ENCODE measurements at places on chromosomes 11 and 22.

GRCh38 chr11:68525930-68526329 is 65.4 kb downstream of the PPP6R3 start:
- no peak for DNase-seq

GRCh38 chr11:47923667-47924066 is 56.7 kb upstream of the PTPRJ start:
- no peak for DNase-seq

DNA sequence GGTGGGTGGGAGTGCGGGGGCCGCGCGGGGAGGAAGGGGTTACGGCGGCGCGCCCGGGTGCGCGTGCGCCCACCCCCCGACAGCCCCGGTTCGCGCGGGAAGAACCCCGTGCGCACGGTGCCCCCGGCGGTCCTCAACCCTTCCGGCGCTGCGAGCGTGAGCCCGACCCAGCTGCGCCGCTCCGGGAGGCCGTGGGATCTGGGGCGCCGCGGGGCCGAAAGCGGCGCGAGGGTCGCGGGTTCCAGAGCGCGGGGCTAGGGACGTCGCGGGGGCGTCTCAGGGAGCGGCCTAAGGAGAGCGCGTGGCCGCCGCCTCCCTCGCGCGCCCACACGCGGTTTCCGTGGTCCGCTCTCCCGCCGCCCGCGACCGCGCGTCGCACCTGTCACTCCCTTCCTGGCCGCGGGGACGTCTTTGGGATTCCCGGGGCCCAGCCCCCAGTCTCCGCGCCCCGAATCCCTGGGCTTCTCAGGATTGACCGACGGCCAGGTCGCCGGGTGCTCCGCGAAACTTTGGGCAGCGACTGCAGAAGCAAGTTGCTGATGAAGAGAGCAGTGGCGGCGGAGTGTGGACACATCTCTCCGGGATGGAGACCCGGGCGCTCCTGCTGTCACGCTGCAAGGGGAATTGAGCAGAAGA is 582 bp downstream of the SREBF2 start:
- peak; percentile 54 for DNase-seq

DNA sequence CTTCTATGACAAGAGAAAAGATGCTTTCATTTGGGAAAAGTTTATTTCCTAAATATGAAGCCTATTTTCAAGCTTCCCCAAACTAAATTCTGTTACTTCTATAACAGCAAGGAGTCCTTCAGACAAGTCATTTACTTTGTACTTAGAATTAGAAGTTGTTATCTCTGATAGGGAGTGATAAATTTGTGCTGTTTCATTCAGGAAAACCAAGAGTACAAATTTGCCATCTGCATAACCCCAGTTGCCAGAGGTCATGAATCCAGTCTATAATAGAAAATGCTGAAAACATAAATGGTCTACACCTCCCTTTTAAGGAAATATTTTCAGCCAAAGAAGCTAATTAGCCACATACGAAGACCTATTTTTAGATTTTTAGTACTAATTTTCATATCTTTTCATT is 61.3 kb downstream of the SBF2 start:
- DNase-seq, result no peak

DNA sequence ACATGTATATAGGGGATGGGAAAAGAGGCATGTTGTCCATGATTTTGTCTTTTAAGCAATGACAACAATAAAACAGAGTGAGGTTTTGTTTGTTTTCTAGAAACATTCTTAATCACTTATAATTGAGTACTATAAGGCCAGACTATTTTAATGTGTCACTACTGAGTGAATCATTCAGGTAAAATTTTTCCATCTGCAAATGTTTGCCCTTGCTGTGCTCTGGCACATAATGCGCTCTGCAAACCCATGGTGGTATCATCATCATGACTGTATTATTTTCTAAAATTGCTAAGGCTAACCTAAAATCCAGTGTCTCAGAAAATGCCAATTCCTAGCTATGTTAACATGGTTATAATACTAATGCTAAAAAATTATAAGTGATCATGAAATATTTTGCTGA is 261.2 kb downstream of the CADM1 start:
- DNase-seq, result no peak

DNA sequence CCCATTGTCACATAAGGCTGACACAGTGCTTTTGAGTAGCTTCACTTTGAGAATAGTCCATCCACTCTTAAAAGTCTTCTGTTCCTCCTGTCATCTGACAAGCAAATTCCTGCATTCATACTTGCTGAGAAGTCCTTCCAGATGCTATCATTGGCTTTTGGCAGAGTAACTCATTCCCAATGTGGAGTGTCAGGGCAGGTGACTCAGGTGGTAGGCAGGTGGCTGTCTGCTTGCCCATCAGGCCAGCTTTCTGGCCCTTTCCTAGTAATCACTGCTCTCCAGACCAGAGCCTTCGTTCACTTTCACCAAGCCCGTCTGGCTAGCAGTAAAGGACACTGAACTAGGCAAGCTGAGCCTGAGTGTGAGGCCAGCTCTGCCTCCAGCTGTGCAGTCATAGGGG is 162.5 kb upstream of the CCDC90B start:
- no peak for DNase-seq

DNA sequence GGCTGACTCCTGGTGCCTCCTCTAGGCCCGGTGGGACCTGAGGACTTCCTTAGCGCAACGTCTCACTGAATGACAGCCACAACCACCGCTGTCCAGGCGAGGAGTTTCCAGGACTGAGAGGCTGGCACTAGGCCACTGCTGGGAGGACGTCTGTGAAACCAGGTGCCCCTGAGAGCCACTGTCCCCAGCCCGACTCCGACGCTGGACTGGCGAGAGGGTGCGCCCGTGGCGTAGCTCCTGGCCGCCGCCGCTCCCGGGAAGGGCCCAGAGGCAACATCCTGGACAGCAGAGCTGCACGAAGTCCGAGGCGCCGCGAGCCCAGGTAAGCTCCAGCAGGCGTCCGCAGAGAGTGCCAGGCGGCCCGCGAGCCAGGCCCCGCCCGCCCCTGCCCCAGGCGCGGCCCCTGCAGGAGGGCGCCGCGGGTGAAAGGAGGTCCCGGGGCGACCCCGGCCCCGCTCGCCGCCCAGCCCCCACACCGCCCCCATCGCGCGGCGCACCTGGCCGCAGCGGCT is 525 bp downstream of the DGCR2 start:
- DNase-seq, result peak; percentile 8

DNA sequence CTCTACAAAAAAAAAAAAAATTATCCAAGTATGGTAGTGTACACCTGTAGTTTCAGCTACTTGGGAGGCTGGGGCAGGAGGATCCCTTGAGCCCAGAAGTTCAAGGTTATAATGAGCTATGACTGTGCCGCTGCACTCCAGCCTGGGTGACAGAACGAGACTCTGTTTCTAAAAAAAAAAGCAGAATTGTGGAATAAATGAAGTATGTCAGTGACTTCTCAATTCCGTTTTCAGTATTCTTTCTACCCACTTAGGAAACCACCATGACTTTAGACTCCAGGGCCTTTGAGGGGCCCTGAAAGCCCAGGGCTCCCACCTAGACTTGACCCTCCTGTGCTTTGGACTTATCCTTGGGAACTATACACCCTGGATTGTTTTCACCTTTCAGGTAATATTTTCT is 6.5 kb upstream of the NUP160 start:
- DNase-seq, result no peak

GRCh38 chr11:9566561-9567063 is 6.9 kb upstream of the WEE1 start:
- no peak for DNase-seq

DNA sequence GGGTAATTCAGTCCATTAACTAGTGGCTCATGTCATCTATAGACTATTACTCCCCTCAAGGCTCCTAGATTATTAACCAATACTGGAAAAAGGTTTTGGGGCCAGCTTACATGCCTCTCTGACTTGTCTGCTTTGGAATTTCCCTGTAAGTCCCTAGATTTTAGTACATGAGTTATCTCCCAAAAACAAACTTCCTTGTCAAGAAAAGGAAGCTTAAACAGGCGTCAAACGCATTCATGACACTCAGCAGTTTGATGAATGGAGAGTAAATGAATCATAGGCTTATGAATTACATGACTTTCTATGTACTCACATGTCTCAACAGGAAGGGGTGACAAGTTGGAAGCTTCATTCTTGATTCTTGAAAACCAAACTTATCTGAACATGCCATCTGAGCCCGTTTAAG is 70.8 kb downstream of the BLID start:
- DNase-seq, result no peak

GRCh38 chr22:44398856-44399837 is 86.4 kb upstream of the SHISAL1 start:
- DNase-seq, result no peak

DNA sequence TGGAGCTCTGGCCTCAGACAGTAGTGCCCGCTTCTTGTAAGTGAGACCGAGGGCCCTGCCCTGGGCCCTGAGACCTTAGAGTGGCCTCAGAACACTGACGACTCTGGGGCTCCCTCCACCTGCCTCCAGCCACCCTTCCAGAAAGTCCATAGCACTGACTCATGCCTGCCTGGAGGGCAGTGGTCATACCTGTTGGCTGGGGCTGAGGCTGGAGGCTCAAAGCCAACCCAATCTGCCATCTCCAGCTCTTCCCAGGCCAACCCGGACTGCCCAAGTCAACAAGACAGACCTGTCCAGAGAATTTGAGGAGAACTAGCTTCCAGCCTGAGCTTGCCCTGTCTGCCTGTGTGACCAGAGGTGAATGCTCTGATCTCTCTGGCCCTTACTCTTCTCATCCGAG is 66.9 kb upstream of the TTLL12 start:
- no peak for DNase-seq

DNA sequence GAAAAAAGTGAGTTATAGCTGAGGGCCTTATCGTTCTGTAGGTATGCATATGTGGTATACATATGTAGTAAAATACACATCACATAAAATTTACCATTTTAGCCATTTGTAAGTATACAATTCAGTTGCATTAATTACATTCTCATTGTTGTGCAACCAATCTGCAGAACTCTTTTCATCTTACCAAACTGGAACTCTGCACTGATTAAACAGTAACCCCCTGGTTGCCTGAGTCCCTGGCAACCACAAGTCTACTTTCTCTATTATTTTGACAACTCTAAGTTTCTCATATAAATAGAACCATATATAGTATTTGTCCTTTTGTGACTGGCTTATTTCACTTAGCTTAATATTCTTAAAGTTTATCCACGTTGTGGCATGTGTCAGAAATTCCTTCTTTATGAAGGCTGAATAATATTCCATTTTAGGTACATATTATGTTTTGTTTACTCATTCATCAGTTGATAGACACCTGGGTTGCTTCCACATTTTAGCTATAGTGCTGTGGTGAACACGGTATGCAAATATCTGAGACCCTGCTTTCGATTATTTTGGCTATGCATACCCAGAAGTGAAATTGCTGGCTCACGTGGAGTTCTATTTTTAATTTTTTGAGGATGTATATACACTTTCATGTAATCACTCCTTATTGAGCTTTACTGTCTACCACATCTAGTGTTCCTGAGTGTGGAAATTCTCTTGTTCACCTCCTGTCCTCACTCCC is 1.6 kb upstream of the DDX10 start:
- no peak for DNase-seq

DNA sequence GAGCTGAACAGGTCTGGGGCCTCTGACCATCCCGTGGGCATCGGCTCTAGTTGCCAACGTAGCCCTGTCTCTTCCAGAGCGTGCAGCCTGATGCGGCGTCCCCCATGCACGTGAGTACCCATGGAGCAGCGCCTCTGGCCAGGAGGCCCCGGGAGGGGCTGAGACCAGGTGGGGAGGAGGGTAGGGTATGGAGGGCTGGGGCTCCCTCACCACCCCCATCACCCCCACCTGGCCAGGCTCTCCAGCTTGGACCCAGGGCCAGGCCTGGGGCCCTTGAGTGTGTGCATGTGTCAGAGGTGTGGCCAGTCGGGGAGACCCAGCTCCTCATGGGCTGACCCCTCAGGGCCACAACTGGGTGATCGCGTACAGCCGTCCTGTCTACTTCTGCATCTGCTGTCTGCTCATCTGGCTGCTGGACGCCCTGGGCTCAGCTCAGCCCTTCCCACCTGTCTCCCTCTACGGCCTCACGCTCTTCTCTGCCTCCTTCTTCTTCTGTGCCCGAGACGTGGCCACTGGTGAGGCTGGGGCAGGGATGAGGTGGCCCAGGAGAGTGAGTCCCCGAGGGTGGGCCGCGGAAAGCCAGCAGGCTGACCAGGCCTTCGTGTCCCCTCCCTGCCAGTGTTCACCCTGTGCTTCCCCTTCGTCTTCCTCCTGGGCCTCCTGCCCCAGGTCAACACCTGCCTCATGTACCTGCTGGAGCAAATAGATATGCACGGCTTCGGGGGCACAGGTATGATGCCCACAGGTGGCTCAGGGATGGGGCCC is 8.5 kb downstream of the PCNX3 start:
- DNase-seq, result no peak

GRCh38 chr11:111162305-111162704 is 83.2 kb upstream of the POU2AF2 start:
- DNase-seq, result peak; percentile 15

- no peak for DNase-seq
Observed at GRCh38 chr22:49803134-49803533, 24.5 kb downstream of the BRD1 start.

DNA sequence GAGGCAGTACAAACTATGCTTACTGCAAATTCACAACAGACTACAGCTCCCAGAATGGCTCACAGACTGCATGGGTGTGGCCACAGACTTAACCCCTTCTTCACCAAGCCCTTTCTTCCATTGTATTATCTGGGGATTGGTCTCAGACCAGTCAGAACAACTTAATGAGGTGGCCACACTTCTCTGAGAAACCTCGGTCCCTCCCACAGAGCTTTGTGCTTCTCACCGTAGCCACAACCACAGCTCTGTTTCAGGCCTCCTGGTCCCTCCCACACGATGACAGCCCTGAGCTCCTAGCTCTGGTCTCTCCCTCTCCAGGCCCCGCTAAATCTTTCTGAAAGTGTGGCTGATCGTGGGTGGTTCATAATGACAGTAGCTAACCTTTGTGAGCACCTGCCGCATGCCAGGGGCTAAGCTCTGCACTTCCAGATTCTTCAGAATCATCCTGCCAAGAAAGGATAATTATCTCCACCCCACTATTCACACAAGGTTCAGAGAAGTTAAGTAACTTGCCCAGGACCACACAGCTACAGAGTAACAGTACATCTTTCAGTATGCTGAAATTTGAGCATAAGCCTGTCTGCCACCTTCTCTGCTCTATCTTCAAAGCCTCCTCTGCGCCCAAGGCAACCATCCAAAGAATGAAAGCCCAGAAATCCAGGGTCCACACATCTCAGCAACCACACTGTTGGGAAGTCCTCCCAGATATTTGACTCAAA is 5.4 kb downstream of the PDE2A start:
- peak; percentile 28 for DNase-seq

Data from T-helper 2 cell (primary cell).